RKO (cell line): ENCODE measurements at places on chromosomes 5 and 9.

DNA sequence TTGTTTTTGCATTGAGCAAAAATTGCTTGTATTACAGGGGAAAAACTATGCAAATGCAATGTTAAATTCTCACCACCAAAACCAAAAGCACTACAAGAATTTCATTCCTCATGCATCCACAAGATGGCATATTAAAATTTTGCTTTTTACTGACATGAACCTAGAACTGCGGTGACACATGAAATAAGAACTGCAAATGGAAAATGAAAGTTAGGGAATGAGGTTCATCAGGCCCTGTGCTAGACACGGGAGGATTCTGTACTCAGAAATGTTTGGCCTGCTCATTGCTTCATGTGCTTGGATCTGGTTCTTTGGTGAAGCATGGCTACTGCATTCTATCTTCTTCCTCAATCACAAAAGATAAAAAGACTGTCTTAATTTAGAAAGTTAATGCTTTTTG lies 9.1 kb upstream of the RFK start:
- peak; percentile 90 for DNase-seq

- no peak for DNase-seq
These were observed 122.1 kb downstream of the SAXO1 start for GRCh38 chr9:18910916-18911315.

GRCh38 chr5:16877267-16877935 lies 58.7 kb downstream of the MYO10 start:
- DNase-seq: no peak

GRCh38 chr5:76111477-76112174 lies 28.4 kb downstream of the SV2C start:
- no peak for DNase-seq

GRCh38 chr5:168013546-168013945 lies 277.9 kb upstream of the WWC1 start:
- no peak for DNase-seq

DNA sequence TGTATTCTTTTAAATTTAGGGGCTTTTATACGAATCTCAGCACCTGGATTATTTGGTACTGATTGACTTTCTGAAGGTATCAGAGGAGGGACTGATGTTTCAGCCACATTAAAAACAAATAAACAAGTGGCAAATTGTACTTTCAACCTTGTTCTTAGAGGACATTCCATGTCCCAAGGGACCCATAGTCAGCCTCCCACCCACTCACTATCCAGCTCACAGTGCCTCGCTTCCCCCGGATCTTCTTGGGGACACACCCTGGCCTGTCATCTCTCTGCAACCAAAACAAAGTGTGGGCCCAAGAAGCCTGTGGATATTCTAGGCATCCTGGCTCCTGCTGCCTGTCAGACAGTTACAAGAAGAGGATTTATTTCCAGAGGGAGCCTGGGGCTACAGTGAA lies 8.8 kb upstream of the BOD1 start:
- DNase-seq: no peak

- DNase-seq: no peak
These were observed 6.8 kb upstream of the ENTPD8 start for GRCh38 chr9:137447722-137448601.

DNA sequence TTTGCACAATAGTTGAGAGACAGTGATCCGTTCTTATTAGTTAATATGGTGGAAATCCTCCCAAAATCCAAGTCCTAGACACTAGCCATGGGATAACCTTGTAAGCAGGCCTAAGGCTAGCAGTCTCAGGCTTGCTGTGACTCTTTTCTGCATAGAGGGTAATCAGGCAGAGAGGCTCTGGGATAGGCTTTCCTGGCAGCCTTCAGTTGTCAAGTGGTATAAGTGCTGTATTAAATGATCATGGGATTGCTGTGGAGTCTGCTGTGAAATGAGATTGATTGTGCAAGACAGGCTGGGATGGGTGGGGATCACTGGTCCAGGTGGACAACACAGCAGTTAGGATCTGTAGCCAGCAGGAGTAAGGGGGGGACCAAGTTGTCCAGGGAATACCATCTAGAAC lies 416.4 kb downstream of the TLE4 start:
- DNase-seq: no peak

GRCh38 chr5:57054671-57055070 lies 102.7 kb upstream of the MIER3 start:
- DNase-seq: no peak

- DNase-seq: no peak
These were observed 1.7 kb upstream of the KLHL3 start for GRCh38 chr5:137737349-137738131.

GRCh38 chr5:16721151-16722096 lies 104.6 kb upstream of the RETREG1 start:
- no peak for DNase-seq

- DNase-seq: no peak
These were observed 22.0 kb upstream of the NIPBL start for GRCh38 chr5:36854402-36855140.

DNA sequence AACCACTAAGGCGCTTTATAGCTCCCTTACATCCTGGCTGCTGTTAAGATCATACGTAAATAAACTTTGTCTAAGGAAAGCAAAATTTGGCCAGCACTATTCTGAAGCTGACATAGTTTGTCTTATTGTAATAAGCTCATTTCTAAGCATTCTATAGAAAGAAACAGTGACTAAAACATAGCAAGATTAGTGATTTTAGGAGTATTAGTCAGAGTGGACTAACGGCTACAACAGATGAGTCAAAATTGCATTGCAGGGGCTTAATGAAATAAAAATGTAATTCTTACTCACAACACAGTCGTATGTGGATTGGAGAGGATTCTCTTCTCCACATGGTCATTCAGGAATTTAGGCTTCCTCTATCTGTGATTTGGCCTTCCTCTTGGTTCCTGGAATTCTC lies 347.6 kb downstream of the GADD45G start:
- peak; percentile 40 for DNase-seq

DNA sequence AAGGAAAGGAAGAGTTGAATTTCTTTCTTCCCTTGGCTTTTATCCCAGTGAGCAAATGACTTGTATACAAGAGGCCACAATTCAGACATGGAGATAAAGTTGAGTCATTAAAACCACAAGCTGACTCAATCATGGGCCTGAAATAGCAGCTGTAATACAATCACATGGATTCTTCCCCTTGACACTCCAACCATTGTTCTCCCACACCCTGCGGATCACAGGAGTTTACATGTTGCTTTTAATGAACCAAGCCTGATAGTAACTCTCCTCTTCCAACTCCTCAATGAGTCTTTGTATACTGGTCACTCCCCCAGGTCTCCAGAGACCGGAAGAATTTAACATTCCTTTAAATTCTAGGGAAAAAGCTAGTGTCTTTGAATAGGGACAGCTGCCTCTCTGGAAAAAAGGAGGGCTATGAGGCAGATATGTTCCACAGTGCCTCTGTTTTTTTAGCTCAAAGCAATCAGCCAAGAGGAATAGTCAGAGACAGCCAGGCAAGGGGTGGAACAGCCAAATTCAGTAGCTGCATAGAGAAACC lies 32.4 kb downstream of the PCDHGC5 start:
- peak; percentile 96 for DNase-seq

DNA sequence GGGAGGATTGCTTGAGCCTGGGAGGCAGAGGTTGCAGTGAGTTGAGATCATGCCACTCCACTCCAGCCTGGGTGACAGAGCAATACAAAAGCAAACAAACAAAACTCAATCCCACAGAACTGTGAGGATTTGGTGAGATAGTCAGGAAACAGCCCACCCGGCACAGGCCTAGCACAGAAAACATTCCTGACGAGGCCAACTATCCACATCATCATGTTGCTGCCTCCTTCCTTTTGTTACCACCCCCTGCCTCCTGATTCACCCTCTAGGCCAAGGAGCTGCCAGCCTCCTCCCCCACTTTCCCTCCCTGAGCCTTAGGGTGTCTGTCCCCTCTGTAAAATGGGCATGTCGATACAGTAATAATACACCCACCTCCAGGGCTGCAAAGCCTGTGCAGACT lies 39.0 kb downstream of the STK10 start:
- DNase-seq: no peak

GRCh38 chr5:140040358-140040757 lies 2.7 kb downstream of the NRG2 start:
- no peak for DNase-seq

GRCh38 chr9:134058716-134059115 lies 9.1 kb downstream of the BRD3 start:
- DNase-seq: no peak

- DNase-seq: no peak
These were observed 284.4 kb downstream of the KDM4C start for GRCh38 chr9:7042124-7042523.

- DNase-seq: no peak
These were observed 38.7 kb upstream of the UBTD2 start for GRCh38 chr5:172322028-172322965.

DNA sequence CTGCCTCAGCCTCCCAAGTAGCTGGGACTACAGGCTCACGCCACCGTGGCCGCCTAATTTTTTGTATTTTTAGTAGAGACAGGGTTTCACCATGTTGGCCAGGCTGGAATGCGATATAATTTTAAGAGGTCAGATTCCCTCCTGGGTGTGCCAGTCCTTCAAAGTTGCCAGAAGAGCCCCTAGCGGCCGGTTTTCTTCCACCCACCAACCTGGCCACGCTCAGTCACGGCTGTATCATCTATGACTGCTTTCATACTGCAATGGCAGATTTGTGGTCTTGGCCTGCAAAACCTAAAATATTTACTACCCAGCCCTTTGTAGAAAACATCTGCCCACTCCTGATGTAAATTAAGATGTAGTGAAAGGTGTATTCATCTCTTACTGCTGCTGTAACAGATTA lies 117.5 kb upstream of the BASP1 start:
- no peak for DNase-seq

DNA sequence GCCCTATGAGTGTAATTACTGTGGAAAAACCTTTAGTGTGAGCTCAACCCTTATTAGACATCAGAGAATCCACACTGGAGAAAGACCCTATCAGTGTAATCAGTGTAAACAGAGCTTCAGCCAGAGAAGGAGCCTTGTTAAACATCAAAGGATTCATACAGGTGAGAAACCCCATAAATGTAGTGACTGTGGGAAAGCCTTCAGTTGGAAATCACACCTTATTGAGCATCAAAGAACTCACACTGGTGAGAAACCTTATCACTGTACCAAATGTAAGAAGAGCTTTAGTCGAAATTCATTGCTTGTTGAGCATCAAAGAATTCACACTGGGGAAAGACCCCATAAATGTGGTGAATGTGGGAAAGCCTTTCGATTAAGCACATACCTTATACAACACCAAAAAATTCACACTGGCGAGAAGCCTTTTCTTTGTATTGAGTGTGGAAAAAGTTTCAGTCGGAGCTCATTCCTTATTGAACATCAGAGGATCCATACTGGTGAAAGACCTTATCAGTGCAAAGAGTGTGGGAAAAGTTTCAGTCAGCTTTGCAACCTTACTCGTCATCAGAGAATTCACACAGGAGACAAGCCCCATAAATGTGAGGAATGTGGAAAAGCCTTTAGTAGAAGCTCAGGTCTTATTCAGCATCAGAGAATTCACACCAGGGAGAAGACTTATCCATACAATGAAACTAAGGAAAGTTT lies 9.9 kb downstream of the ZNF189 start:
- DNase-seq: no peak

DNA sequence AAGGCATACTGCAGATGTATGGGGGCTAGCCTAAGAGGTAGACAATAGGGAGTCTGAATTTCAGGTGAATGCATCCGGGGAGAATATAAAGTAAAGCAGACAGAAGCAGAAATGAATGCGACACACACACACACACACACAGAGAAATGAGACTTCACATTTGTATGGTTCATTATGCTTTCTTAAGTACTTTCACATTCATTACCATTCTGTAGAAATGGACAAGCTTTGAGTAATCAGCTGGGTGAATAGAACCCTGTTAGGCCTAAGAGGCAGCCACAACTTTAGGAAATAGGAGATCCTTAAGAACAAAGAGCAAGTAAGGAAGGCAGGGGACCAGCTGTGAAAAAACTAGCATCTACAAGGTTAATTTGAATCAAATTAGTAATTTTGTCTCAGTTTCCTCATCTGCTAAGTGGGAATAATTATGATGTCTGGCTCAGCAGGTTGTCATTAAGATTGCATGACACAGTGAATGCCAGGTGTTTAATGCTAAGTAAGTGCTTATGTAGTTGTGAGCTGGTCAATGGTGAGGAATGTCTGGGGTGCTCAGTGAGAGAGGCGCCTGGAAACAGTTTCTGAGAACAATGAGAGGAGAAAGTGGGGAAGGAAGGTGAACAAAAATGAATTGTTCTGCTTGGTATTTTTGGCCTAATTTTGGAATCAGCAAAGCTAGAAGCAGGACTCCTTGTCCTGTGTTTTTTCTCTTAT lies 265.8 kb upstream of the CLINT1 start:
- no peak for DNase-seq

DNA sequence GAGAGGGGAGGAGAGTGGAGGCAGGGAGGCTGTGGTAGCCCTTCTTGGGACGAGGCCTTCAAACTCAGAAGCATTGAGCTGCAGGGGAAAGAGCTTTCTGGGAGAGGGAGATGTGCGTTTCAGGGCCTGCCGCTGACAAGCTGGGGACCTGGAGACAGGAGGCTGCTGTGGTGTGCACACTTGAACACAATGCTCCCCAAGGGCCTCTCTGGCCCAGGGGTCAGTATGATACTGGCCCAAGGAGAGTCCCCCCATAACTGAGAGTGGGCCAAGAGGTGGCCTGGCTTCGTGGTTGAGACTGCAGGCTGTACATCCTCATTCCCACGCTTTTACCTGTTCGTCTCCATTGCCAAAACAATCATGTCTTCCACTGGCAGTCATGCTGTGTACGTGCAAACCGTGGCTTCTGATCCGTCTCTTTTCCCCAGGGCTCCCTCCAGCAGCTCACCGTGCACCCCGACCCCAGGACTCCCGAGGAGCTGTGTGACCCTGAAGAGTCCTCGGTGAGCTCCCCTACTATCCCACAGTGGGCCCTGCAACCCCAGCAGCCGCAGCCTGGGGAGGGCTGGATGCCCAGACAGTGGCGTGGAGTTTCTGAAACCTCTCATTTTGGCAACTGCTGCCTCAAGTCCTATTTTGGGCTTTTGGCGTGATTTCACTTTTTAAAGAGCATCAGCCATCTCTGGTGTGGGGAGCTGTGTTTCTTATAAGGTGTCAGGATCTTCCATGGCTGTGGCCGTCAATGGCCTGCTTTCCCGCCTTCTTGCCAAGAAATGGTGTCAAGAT lies 43.4 kb downstream of the COL15A1 start:
- no peak for DNase-seq

- no peak for DNase-seq
These were observed 2001.9 kb upstream of the C9orf72 start for GRCh38 chr9:29575219-29575618.

DNA sequence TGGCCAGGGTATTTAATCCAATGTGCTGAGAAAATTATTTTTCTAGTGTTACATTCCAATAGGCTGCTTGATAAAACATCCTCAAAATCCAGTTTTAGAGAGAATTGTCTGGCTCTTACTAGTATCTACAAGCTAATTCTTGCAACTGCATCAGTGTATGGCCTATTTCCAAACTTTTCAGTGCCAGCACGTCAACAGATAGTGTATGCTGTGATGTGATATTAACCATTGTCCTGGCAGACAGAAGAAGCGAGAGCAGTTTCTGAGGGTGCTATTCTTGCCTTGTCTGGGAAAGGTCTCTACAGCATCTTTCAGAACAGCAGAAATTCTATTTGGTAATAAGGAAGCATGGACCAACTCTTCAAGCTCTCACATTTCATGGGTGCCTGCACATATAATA lies 174.2 kb upstream of the CDH12 start:
- no peak for DNase-seq

GRCh38 chr5:88940713-88941112 lies 57.7 kb upstream of the MEF2C start:
- no peak for DNase-seq
